Omental fat pad (tissue), 4 donors: ENCODE measurements at places on chromosomes 11 and 22.

- no peak for DNase-seq
These were observed 4.8 kb upstream of the NLRP10 start for GRCh38 chr11:7969756-7970646.

DNA sequence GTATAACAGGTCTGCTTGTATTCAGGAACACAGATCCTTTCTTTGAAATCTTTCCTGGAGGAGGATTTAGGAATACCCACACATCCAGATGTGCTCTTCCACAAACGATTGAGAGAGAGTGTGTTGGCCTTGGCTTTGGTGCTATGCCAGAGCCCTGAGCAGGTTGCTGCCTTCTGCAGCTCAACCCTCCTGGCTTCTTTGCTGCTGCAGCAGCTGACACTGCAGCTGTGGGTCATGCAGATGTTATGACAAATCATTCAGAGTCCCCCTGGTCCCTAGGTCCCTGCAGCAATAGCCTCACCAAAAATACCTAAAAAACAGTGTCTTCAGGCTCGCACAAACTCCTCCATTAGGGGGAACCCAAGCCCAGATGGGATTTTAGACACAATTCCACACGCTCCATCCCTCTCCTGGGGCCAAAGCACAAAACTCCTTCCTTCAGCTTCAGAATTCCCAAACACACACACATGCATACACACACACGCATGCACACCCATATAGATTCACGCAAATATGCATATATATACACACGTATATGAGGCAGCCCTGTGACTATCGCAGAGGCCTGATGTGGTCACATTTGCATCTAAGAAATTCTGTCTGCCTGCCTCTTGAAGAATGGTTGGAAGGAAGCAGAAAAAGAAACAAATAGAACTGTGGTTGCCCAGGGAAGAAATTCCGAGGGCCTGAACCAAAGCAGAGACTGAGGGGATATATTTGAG is 35.4 kb downstream of the SLN start:
- no peak for DNase-seq

- no peak for DNase-seq
These were observed 116.2 kb downstream of the KCNQ1OT1 start for GRCh38 chr11:2583605-2583958.

DNA sequence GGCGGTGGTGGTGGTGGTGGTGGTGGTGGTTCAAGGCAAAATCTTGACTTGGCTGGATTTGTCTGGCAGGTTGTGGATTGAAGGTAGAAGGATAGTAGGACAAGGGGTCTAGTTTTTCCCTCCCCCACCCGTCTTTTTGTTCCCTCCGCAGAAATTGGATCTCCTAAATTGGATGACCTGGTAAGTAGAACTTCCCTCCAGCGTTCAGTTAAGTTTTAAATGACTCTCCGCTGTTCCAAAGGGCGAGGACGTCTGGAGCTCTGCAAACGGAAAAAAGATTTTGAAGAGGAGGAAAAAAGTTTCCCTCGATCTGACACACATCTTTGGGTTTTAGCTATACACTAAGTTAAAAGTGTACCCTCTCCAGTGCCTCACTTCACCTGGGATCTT is 422 bp upstream of the LGR4 start:
- DNase-seq, result no peak

DNA sequence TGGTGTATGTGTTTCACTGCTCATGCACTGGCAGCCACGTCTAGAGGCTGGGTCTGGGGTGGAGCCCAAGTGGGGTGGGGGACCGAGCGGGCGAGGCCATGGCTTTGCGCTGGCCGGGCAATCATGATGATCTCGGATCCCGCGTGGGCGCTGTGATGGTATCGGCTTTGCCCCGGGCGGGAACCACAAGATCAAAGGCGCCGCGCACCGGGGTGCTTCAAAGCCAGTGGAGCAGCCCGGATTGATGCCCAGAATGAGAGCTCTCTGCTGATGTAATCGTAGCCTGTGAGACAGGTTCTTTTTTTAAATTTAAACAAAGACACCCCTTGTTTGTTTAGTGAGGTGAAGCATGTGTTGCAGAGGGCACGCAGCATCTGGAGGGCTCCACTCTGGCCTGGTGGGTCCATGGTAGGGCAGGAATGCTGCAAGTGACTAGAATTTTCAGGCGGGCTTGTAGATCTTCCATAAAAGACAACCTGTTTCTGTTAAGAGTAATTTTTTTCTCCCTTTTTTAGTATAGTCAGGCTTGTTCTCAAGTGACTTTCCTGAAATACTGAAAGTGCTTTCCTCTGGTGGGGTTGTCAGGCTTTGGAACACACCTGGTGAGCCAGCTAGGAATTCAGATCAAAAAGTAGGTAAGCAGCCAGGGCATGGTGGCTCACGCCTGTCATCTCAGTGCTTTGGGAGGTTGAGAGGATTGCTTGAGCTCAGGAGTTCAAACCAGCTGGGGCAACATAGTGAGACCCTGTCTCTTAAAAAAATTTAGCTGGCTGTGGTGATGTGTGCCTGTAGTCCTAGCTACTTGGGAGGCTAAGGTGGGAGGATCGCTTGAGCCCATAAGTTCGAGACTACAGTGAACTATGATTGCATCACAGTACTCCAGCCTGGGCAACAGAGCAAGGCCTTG is 40.7 kb downstream of the ZNRF3 start:
- DNase-seq, result no peak

- no peak for DNase-seq
These were observed 18.4 kb downstream of the OR2AT4 start for GRCh38 chr11:75078233-75078632.

DNA sequence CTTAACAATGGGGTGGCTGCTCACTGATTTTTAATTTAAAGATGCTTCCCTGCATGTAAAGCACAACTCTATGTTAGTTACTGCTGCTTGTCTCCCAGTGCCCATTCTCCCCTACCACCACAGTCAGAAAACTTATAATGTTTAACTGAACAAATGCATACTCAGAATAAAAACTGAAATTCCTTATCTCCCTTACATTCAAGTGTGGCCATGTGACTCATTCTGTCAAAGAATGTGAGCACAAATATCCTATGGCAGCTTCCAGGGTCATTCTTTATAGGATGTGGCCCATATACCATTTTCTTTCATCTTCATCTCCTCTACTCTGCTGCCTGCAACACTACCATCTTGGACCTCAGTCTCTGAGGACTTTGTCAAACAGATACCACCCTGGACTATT is 374.8 kb downstream of the DYNC2H1 start:
- no peak for DNase-seq
